ENCODE measurements at places on chromosomes 11 and 22.

GRCh38 chr11:35927682-35928081 lies 16.2 kb upstream of the LDLRAD3 start:
- no peak for DNase-seq

- no peak for DNase-seq
These were observed 30.4 kb downstream of the MOB2 start for GRCh38 chr11:1456176-1456575.

DNA sequence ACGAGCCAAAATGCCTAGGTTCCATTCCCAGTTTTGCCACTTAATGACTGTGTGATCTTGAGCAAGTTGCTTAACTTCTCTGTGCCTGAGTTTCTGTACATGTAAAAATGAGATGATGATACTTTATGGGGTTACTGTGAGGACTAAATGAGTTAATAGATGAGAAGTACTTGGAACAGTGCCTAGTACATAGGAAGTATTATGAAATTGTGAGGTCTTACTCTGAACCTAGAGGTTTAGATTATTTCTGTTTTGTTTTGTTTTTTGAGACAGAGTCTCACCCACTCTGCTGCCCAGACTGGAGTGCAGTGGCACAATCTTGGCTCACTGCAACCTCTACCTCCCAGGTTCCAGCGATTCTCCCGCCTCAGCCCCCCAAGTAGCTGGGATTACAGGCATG lies 227.0 kb upstream of the POU2AF2 start:
- DNase-seq = no peak

- no peak for DNase-seq
These were observed 4.5 kb downstream of the PARVA start for GRCh38 chr11:12381875-12382274.

DNA sequence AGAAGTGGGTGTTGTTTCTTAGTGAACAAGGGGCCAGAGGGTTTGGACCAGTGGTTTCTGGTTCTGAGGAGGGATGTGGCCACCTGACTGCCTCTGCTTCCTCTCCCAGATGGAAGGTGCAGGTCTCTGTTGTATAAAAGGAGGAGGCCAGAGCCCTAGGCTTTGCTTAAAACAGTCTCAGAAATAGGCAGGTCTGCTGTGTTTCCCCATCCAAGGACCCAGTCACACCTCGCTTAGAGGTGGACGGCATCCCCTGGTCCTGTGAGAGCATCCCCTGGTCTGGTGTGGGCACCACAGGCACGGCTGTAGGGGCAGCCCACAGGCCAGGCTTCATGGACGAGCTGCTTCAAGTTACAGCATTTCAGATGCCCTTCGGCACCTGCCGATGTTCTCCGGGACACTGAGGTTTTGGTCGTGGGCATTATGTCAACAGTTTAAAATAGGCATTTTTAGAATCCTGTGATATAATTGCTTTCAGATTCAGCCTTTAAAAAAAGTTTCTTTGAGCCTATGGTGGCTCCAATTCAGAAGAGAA lies 45.7 kb upstream of the SHANK2 start:
- no peak for DNase-seq

GRCh38 chr22:23801238-23801821 lies 14.6 kb downstream of the SMARCB1 start:
- DNase-seq = no peak

DNA sequence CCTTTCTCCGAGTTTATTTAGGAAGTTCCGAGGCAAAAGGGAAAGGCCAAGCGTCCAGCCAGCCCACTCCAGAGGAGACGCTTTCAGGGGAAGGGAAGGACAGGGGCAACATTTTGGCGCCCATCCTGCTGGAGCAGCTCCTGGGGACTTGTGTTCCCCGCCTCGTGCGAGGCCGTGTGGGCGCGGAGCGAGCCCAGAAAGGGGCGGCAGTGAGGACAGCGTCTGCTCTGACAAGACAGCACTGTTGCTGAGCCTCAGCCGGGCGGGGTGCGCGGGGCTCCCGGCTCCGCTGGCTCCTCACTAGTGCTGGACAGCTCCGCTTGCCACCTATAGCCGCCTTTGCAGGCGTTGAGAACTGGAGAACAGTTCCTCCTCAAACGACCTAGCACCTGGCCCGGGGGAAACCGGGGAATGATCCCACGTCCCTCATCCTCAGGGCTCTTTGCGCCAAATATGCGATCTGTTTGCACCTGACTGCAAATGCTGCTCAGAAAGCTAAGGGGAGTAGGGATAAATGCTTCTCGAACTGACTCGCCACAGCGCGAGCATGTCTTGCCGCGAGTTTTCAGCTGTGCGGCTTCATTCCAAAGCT lies 722 bp upstream of the GUCY1A2 start:
- no peak for DNase-seq

DNA sequence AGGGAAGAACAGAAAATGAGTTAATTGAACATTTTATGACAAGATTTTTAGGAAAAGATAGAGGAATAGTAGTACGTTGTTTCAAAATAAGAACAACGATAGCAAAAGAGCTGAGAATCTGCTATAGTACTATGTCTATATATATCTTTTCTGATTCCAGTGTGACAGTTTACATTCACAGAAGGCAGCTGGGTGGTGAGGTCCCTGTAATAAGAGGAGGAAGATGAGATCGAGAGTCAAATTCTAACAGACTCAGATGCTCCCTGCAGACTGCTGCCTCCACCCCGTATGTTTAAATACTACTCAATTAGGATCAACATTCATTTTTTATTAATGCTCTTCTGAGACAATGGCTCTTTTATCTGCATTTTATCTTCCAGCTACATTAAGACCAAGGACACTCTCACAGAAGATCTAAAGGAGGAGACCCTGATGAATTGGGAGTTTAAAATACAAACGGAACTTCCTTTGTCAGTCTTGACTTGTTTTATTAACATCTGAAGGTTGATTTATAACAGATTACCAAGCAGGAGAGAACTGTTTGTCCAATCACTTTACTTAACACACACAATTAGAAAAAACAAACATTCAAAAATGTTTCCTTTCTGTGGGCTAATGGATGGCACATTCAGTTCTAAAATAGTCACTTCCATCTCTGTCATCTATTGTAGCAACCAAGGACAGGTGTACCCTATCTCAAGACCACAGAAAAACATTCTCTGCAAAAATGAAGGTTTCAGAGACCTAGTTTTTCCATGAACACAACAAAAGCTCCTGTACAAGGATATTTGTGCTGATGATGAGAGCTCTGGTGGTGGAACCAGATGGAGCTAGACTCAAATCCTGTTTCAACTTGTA lies 240.2 kb downstream of the CADM1 start:
- DNase-seq = no peak

GRCh38 chr22:38736257-38736570 lies 19.6 kb downstream of the SUN2 start:
- DNase-seq = no peak

DNA sequence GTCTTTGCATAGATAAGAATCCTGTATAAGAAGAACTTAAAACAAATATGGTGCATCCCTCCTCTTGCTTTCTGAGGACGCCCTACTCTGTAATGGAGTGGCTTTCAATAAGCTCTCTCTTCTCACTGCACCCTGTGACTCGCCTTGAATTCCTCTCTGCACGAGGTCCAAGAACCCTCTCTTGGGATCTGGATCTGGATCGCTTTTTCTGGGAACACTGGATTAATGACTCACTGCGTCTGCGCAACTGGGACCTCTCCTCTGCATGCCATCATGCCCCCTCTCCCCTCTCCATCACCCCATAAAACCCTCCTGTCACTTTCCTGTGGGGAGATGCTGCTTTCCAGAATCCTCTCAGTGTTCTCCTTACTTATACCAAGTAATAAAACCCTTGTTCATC lies 15.1 kb upstream of the CABP2 start:
- DNase-seq = no peak

DNA sequence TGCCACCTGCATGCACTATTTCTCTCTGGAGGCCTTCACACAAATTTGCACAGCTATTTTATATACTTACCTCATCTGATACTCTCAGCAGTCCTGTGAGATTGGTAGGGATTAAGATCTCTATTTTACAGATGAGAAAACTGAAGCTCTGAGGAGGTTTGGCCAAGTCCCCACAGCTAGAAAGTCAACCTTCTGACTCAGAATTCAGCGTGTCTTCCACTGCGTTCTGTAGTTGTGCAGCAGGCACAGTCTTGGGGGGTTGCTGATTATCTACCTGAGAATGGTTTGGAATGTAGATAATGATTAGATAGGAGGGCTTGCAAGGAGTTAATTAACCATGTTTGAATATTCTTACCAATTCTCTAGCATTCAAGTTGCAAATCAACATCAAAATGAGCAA lies 2.5 kb upstream of the SORL1 start:
- no peak for DNase-seq

GRCh38 chr11:34044664-34045485 lies 6.7 kb upstream of the CAPRIN1 start:
- no peak for DNase-seq

DNA sequence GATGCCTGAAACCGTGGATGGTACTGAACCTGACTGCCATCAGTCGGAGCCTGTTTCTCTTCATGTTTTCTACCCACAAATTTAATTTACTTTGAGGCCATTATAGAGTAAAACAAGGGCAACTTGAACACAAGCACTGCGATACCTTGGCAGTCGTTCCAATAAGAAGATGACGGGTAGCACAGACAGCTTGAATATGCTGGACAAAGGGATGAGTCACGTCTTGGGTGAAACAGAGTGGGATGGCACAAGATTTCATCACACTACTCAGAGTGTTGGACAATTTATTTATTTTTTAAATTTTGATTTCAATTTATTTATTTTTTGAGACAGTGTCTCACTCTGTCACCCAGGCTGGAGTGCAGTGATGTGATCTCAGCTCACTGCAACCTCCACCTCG lies 5.7 kb downstream of the DIXDC1 start:
- no peak for DNase-seq

DNA sequence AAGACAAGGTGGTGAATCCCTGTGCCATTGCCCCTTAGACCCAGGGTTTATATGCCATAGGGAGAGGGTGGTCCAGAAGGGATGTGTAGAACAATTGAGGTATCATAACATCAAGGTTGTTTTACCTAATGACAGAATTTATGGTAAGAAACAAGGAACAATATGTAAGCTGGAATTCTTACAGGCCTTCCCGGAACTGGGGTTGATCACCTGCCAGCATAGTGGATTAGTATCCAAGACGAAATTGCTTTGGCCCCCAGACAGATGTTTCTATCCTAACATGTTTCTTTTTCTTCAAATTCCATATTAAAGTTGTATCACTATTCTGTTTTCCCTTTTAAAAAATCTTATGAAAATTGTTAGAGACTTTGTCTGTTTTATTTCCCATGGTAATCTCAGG lies 343.8 kb upstream of the ANO3 start:
- no peak for DNase-seq
